ENCODE measurements at places on chromosomes 1 and 21. TPM values are rescaled to one million over a fixed set of nuclear protein-coding genes. Genes with fewer than 3 reads are reported as not detected.

Gene TNFSF4
- 11.5 TPM for total RNA-seq

Gene BRDT
- total RNA-seq = 70.8 TPM

Gene DOCK7
- 94.3 TPM for total RNA-seq

Gene SPRR2F
- total RNA-seq = not detected

Gene CA6
- total RNA-seq = not detected

Gene PPP1R12B
- 61.2 TPM for total RNA-seq

Data from testis (tissue), 5 donors.